Stimulated activated CD8-positive, alpha-beta memory T cell treated with anti-CD3 and anti-CD28 coated beads, Interleukin-7, amount 100 ng/mL, for 4 hours (primary cell): ENCODE measurements at places on chromosomes 2 and 18.
A peak's percentile ranks its signal among the peaks of the same experiment; 100 is the strongest.

DNA sequence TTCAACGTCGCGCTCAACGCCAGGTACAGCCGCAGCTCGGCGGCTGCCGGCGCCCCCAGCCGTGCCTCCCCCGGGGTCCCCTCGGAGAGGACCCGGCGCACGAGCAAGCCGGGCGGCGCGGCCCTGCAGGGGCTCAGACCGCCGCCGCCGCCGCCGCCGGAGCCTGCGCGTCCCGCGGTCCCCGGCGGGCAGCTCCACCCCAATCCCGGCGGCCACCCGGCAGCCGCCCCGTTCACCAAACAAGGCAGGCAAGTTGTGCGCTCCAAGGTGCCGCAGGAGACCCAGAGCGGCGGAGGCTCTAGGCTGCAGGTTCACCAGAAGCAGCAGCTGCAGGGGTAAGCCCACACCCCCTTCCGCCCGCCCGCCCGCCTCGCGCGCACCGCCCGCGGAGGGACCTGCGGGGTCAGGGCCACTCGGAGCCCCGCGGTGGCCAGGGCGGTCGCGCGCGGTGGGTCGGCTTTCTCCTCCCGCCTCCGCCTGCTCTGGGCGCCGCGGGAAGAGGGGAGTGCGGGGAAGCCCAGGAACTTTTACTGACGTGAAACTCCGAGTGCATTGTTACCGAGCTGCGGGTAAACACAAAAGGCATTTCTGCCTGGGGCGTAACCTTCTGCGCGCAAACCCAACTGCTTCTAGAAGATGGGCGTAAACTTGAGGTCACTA lies 861 bp downstream of the LTBP1 start:
- no peak for DNase-seq

- DNase-seq: no peak
Measured at GRCh38 chr18:69691008-69691760, 256.5 kb downstream of the CD226 start.

GRCh38 chr2:2269426-2269825 lies 61.6 kb downstream of the MYT1L start:
- DNase-seq: no peak

DNA sequence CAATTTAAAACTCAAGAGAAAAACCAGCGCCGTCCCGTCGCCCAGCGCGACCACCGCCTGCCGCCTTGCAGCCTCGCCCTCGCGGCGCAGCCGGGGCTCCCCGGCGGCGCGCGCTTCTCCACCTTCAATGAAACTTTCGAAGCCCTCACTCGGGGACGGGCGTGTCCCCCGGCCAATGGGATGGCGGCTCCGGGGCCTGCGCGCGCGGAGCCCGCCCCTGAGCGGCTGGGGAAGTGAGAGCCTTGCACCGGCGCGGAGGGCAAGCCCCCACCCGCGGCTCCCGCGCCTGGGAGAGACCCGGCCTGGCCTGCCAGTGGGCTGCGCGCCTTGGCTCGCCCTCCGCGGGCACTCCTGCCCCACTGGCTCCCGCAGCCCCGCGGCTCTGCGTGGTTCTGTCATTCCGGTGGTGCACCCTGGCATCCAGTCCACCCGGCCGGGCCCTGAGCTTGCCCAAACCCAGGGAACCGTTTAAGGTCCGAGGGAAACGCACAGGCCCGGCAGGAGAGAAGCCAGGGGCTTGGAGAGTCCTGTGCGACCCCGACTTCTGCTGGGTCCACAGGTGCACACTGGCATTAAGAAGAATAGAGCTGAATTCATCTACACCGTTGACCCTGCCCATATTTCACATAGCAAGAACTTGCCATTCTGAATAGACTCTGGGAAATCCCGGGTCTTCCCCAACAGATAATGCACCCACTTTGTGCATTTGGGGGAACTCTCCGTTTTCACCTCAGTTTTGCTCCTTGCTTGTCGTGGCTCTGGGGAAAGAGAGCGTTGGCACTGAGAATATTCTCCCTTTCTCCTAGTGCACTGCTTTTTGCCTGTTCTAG lies at the start of gene PIEZO2:
Gene PIEZO2, minus strand, starts transcription at position 129 of the 830 bp plus-strand sequence. CDS start 981 bp downstream, outside the sequence.
- DNase-seq: no peak

- DNase-seq: no peak
Measured at GRCh38 chr2:44247924-44248323, 27.4 kb upstream of the SLC3A1 start.

- no peak for DNase-seq
Measured at GRCh38 chr2:124382067-124382618, 357.1 kb downstream of the CNTNAP5 start.

DNA sequence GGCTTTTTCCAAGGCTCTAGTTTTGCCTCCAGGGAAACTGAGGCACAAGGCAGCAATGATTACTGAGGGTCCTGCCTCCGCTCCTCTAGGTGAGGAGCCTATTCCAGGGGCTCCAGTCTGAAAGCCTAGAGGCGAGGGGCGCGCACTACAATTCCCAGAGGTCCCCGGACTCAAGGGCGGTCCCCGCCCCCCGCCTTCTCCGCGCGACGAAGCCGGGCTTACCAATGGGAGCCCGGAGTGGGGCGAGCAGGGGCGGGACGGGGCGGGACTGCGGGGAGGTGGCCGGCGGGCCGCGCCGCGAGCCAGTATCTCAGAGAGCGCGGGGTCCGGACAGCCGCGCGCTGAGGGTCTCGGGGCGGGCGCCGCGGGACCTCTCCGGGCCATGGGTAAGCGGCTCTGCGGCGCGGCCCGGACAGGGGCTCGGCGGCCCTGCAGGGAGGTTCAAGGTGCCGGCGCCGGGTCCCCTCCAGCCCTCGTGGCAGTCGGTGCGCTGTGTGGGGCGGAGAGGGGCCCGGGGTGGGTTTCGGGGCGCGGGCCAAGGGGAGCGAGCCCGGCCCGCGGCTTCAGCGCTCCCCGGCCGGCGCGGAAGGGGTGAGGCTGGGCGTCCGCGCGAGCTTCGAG lies at the start of gene ARID5A:
Gene ARID5A, plus strand, starts transcription at position 308 of the 621 bp plus-strand sequence. Its CDS starts 75 bp downstream, at position 383.
- DNase-seq: peak; percentile 92

DNA sequence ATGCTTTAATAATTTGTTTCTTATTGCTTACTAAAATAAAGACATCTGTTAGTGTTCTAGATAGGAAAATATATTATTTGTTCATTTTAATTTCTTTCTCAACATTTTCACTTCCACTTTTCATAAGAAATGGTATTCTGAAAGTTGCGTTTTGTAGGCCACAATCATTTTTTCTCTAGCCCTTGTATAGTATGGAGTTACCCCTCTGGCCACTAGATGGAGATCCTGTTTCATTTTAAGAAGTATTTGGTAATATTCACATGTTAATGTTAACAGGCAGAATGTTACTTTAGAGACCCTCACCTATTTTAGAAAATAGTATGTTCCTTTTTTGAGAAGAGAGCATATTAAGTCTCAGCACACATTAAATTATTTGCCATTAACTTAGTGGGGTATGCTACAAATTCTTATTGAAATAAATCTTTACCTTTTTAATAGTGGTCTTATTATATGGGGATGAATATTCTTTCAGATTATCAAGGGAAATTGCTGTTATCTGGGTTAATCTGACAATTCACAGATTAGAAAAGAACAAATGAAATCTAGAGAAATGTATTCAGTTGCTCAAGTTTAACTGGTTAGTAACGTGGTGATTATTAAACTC lies 73.9 kb upstream of the TTC27 start:
- no peak for DNase-seq

DNA sequence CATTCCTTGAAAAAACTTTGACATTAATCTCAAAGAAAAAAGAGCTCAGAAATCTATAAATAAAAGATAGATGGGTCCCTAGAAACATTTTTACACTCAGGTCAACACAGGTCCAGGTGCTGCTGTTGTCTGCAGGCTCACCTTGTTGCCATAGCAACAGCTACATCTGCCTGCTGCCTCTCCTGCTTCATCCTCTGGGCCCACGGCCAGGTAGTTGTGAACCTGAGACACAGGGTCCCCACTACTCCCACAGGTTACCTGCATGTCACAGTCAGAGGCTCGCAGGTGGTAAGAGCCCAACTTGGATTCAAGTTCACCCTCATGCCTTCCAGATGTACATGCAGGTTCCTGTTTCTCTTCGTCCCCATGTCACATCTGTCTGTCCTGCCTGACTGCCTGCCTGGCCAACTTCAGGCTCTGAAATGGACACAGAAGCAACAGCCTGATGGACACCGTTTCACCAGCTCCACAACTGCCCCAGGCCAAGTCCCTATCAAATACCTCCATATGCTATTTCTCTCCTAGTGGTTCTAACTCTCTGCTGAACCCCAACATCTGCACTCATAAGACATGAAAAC lies 88.3 kb upstream of the SALL3 start:
- no peak for DNase-seq

- no peak for DNase-seq
Measured at GRCh38 chr18:46098616-46098933, 479 bp upstream of the ATP5F1A start.

DNA sequence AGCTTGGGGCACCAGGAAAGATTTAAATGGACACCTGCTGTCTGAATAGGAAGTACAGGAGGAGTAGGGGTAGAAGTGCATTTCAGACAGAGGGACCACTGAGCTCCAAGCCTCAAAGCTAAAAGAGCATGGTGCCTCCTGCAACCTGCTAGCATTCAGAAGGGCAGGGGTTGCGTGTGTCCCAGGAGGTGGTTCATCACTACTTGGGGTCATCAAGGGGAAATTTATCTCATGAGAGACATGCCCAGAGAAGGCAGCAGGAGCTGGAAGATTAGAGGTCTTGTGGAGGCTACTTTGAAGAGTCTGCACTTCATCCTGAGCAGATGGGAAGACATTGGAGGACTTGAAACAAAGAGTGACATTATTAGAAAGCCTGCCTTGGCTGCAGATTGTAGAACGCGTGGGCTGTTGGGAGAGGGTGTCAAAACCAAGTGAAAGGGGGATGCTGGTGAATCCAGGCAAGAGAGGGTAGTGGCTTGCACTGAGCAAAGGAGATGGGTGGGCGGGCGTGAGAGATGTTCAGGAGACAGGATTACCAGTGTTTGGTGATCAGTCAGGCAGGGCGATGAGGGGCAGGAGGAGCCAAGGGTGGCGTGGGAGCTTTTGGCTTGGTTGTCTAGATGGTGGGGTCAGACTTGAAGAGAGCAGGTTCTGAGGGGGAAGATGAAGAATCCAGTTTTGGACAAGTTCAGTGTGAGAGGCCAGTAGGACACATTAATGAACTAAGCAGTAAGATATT lies 154.0 kb downstream of the DYSF start:
- no peak for DNase-seq

DNA sequence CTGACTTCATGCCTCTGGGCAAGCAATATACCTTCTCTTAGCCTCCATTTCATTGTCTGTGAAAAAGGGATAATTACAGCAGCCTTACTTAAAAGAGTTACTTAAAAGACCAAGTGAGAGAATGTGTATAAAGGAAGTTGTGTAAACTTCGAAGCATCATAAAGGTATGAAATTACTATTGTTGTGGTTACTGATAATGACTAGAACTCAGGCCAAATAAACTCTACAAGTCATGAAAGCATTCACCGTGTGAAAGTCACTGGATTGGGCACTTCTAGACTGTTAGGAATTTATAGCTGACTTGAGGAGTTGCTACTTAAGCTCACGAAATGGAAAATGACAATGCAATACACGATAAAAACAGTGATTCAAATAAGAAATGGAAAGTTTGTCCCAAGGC lies 67.4 kb upstream of the HAAO start:
- no peak for DNase-seq

GRCh38 chr2:149715005-149715592 lies 127.5 kb upstream of the MMADHC start:
- no peak for DNase-seq

DNA sequence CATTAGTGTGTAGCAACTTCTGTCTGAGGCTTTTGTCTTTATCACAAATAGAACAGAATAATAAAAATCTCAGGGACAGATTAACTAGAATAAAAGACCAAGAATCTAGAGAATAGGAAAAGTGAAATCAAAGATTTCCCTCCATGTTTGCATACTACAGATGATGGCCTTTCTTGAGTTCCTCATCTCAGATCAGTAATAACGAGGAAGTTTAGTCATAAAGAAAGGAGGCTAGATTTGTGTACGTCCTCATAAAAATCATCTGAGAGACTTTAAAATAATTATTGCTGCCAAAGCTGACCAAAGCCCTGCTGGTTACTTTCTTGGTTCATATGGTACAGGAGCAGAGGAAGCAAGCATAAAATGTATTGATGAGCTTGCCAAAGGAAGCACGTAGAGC lies 117.3 kb downstream of the MIB1 start:
- DNase-seq: no peak

DNA sequence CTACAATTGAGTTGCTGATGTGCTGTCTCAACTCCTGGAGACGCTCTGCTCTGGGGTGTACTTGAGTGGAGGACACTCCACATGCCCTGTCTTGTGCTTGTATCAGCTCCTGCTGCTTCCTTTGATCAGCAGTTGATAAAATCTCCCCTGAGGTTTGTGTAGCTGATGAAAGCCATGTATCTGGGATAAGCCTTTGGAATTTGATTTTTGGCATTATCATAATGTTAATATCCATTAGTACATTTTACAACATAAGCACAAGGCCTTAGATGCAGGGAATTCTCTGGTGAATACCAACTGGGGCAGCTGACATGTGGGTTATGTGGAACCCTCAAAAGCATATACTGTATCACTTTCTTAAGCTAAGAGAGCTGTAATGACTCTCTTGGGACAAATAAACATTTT lies 222.7 kb upstream of the ITGA4 start:
- no peak for DNase-seq

- no peak for DNase-seq
Measured at GRCh38 chr2:33530690-33531548, 54.5 kb downstream of the RASGRP3 start.

- no peak for DNase-seq
Measured at GRCh38 chr2:222819722-222820333, 41.0 kb upstream of the ACSL3 start.

DNA sequence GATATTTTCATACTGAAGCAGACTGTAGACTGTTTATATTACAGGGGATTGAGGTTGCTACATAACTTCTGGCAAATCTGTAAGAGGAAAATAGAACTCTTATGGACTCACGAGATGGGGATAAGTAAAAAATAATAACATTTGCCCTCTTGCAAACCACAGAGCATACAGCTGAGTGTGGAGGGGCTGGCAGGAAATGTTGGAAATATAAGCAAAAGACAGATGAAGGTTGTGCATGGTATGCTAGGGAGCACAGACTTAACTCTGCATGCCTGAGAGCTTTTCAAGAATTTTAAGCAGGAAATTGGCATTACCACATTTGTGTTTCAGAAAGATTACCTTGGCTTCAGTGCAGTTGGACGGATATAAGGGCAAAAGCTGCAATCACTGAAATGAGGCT lies 411.1 kb downstream of the RAD51AP2 start:
- no peak for DNase-seq

GRCh38 chr2:239881561-239882320 lies 143.4 kb downstream of the NDUFA10 start:
- no peak for DNase-seq

GRCh38 chr2:47346-47725 lies 1.0 kb upstream of the FAM110C start:
- no peak for DNase-seq

- no peak for DNase-seq
Measured at GRCh38 chr18:36035253-36035652, 32.1 kb downstream of the RPRD1A start.
